ENCODE measurements at places on chromosomes 2 and 18.
A peak's percentile ranks its signal among the peaks of the same experiment; 100 is the strongest.

- DNase-seq: no peak
These were observed 20.9 kb downstream of the OXER1 start for GRCh38 chr2:42742740-42743658.

GRCh38 chr2:150778828-150779227, 291.4 kb upstream of the RND3 start:
- no peak for DNase-seq

GRCh38 chr2:86552889-86553288, 10.4 kb downstream of the CHMP3 start:
- DNase-seq: no peak

DNA sequence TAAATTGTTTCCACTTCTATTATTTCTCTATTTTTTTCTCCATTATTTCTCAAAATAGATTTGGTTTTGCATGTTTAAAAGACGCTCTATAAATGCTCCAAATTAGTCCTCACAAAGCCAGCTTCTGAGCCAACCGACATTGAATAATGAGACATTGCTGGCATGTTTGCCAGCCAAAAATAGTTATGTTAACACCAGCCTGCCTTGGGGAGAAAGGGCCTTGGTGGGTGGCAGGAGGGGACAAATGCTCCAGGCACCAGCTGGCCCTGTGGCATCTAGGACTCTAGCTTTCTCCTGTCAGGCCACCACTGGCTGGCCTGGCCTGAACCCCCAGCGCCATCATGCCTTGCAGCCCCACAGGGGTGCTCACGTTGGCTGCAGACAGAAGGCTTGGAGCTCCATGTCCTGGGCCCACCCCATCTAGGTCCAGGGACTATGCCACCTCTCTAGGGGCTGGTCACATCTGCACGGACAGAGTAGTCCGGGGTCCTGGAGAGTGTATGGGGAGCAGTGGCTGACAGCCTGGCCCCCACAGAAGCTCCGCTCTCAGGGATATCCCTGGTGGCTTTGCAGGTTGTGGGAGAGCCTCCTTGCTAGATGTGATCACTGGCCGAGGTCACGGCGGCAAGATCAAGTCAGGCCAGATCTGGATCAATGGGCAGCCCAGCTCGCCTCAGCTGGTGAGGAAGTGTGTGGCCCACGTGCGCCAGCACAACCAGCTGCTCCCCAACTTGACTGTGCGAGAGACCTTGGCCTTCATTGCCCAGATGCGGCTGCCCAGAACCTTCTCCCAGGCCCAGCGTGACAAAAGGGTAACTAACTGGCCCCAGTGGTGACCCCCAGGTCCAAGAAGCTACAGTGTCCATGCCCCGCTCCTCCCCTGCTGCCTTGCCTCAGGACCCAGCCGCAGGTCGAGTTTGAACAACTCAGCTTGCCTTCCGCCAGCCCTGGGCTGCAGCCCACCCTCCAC, 12.5 kb downstream of the ABCG8 start:
- no peak for DNase-seq

DNA sequence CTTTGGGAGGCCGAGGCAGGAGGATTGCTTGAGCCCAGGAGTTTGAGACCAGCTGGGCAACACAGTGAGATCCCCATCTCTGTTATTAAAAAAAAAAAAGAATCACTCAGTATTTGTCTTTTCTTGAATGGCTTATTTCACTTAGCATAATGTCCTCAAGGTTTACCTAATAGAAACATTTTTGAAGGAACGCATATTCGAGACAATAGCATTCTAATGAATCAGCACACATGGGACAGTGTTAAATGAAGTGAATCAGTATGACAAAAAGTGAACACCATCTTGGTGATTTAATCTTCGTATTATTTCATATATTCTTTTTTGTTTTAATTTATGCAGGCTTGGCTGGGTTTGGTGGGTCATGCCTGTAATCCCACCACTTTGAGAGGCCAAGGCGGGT, 44.7 kb downstream of the WIPF1 start:
- DNase-seq: no peak

- DNase-seq: peak; percentile 65
These were observed 137.6 kb downstream of the ATL2 start for GRCh38 chr2:38239452-38239851.

DNA sequence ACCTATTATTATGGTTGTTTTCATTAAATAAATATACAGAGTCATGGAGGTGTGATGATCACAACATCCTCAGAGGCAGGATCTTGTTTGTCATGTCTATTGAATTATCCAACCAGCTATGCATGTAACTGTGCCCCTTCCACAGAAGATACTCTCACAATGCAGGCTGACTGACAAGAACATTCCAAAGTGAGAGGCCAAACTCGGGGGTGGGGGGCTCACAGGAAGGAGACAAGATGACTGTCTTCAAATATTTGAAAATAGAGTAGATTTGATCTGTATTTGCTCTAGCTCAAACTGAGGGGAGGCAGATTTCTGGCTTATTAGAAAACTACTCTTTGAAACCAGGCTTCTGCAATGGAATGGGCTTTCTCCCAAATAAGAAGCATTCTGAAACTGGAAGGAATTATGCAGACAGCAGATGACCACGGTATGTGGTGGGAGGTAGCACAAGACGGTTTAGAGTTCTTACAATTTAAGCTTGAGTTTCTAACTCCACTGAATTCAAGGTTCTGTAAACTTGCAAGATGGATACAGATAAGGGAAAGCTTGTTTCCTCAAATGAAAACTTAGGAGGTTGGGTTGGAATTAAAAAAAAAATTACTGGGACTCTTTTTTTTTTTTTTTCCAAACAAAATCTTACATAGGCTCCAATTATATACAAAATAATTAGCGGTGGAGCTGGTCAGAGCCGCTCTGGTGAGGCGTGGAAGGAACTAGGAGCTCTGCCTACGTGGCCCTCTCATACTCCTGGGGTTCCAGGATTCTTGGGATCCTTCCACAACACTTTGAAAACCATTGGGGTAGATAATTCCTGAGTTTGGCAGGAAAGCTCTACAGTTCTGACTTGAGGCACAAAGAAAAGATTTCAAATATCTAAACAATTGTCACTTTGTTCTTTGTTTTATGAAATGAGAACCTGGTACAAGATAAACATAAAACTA, 79.3 kb downstream of the PLA2R1 start:
- peak; percentile 44 for DNase-seq

DNA sequence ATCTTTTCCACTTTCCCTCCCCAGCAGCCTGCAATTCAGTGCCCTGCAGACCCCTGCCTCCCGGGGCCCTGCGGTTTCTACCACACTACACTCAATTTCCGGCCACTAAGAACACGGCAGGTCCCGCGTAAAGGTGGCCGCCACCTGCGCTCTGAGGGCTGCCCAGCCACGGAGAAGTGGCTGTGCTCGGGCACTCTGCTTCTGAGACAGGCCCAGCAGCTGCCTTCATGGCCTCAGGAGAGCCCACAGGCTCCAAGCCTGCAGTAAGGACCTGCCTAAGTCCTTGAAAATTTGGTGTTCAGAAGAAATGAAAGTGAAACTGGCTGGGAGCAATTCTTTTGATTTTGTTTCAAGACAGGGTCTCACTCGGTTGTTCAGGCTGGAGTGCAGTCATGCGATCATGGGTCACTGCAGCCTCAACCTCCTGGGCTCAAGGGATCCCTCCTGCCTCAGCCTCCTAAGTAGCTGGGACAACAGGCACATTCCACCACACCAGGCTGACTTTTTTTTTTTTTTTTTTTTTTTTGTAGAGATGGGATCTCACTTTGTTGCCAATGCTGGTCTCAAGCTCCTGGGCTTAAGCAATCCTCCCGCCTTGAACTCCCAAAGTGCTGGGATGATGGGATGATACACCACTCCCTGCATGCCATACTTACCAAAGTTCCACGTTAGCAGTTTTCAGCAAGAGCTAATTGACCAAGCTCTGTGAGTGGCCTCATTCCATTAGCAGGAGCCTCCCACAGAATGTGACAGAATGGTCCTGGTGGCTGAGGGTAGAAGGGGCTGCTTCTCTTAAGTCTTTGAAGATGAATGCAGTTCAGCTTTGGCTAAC, 14.6 kb upstream of the ALPP start:
- DNase-seq: no peak

GRCh38 chr2:97763176-97763845, 49.9 kb downstream of the ZAP70 start:
- no peak for DNase-seq

GRCh38 chr2:144607891-144608521, 88.1 kb upstream of the ZEB2 start:
- DNase-seq: no peak

- peak; percentile 95 for DNase-seq
These were observed 26.6 kb upstream of the MAP3K20 start for GRCh38 chr2:173048897-173049661.

DNA sequence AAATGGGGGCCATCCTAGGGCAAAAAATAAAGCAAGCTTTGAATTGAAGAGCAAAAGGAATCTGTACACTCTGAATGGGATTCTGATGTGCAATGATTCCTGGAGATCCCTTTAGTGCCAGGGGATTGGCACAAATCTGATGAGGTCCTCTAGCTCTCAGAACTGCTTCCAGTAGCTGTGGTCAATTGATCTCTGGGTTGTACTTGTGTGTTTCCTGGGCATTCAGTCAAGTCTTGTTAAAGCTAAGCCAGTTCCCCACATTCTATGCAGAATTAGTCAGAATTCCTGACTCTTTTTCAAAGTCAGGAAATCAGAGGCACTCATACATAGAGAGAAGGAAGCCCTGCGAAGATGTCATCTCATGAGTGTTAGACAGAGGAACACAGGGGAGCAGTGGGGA, 161.3 kb downstream of the DNER start:
- DNase-seq: no peak
